DMS 273 treated with DMSO at 0.1 percent for 48 hours (cell line): ENCODE measurements at places on chromosomes 4 and X.

DNA sequence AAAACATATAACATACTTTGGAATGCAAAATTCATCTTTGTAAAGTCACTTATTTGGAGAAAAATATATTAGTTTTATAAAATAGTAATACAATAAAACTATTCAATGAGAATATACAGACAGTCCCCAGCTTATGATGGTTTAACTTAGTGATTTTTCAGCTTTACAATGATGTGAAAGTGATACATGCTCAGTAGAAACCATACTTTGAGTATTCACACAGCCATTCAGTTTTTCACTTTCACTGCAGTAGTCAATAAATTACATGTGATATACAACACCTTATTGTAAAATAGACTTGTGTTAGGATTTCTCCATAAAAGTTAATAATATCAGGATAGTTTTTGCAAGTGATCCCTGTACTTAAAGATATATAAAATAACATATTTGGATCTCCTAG is 436.0 kb downstream of the CENPC start:
- no peak for DNase-seq

GRCh38 chr4:32396507-32397070 is 1676.4 kb downstream of the PCDH7 start:
- DNase-seq, result no peak

GRCh38 chr4:183345261-183345660 is 23.0 kb upstream of the CLDN24 start:
- no peak for DNase-seq

DNA sequence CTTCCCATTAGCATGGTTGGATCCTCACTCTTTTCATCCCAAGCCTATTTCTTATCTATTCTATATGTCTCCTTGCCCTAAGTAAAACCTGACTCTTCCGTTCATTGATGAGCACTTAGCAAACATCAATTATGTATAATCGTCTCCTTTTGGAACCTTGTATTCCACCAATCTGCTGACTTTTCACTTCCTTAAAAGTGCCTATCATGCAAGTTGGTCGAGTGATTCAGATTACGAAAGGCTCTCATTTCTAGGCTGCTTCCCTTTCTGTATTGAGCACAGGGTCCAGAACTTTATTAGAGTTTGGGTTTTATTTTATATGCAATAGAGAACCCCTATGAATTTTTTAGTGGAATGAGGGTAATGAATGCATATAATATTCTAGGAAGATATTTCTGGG is 27.1 kb upstream of the ALB start:
- DNase-seq, result no peak

GRCh38 chrX:131854581-131854980 is 168.5 kb upstream of the STK26 start:
- DNase-seq, result no peak

DNA sequence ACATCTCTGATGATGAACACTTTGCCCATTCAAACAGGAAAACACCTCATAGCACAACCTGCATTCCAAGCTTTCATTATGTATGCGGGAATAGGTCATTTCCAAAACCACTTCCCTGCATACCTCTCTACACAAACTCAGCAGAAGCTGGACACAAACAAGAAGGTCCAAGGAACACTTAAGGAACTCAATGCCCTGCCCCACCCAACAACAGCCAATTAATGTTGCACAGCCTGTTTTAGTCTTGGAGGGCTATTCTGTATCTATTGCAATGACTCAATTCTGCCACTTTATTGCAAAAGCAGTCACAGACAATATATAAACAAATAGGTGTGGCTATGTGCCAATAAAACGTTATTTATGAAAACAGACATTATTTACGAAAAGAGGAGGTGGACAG is 16.7 kb downstream of the OPHN1 start:
- DNase-seq, result no peak

DNA sequence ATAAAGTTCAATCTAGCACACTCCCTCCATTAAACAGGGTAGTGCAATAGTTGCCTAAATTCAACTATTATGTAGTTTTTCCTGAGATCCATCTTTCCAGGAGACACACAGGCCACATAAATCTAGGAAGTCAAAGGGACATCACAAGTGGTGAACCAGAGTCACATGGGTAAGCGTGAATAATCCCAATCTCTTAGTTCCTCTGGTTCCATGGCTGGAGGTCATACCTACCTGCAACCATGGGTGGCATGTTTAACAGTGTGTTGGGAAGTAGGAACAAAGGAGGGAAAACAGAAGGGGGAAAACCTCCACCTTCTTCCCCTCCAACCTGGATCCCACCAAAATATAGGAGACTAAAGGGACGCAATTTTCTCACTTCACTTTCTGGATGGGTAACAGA is 2651.6 kb downstream of the ARAP2 start:
- no peak for DNase-seq

- DNase-seq, result no peak
Measured at GRCh38 chr4:40918330-40918729, 168.6 kb downstream of the NSUN7 start.

- no peak for DNase-seq
Measured at GRCh38 chr4:14827111-14827510, 175.2 kb upstream of the CPEB2 start.
